ENCODE measurements at places on chromosomes 16 and 17. TPM values are rescaled to one million over a fixed set of nuclear protein-coding genes. Genes with fewer than 3 reads are reported as not detected.

ZNF469 gene
- total RNA-seq, result 11.7 TPM

NPIPB9 gene
- not detected for total RNA-seq

SBK1 gene
- not detected for total RNA-seq

VWA3A gene
- total RNA-seq, result not detected

FBXW10 gene
- not detected for total RNA-seq

TCF25 gene
- 164 TPM for total RNA-seq

CSH1 gene
- not detected for total RNA-seq

ZP2 gene
- total RNA-seq, result not detected

DNAH3 gene
- total RNA-seq, result not detected

TP53TG3F gene
- not detected for total RNA-seq

BEAN1 gene
- total RNA-seq, result 0.51 TPM

RASL10B gene
- 11.9 TPM for total RNA-seq

ITGAL gene
- not detected for total RNA-seq

KRT34 gene
- not detected for total RNA-seq

ITGB3 gene
- 3.7 TPM for total RNA-seq

AGRP gene
- total RNA-seq, result not detected

PERCC1 gene
- not detected for total RNA-seq

Data from pericardium fibroblast (primary cell).